ENCODE measurements at places on chromosomes 1 and 21.

- no peak for DNase-seq
These were observed 2.7 kb downstream of the AK4 start for GRCh38 chr1:65150583-65151263.

DNA sequence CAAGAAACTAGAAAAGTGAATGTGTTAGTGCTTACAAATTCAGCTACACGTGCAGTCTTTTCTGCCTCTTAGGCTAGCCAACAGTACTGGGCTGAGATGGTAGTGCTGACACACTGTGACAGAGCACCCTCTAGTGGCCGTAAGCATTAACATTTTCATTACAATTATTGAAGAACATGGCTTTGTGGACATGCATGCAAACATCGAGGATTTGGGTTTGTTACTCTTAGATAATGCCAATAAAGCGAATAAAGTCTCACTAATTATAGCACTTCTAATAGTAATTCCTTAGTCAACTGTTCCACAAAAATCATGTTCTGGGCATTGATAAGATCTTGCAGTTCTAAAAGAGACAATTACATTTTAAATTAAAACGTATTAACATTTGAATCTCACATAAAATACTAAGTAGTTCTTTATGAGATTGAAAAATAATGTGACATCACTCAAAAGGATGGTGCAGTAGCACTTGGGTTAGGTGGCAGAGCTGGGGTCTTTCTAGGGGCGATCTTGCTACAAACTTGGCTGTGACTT lies 47.1 kb downstream of the MYSM1 start:
- DNase-seq, result no peak

DNA sequence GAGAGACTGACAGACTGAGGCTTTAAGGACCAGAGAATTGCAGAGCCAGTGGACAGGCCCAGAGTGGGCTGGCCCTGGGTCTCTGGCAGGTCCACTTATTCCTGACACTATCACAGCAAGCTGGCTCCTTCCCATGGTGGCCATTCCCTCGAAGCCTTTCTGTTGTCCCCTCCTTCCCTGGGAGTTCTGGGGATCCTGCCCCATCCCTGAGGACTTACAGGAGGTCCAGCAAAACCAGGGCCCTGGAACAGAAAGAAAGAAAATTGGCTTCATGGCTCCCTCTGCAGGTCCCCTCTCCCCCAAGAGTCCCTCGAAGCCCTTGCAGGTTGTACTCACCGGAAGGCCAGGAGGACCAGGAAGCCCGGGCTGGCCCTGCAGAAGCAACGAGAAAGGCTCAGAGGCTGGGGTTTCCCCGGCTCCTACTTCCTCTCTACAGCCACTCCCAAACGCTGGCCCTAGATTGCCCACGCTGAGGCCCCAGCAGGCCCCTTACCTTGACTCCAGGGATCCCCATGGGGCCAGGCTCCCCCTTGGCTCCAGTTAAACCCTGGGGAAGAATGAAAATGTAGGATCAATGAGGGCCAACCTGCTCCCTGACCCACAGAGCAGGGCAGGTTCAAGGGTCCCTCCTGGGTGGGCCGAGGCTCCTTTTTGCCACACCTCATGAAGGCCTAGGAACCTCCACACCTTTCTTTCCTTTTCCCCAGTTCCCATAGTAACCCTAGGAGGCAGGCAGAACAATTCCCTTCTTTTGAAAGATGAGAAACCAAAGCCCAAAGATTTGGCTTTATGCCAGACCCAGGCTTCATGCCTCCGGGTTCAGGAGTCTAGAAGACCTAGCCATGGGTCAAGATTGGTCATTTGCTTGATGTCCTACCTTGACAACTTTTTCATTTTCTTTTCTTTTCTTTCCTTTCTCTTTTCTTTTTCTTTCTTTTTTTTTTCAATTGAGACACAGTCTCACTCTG lies 4.6 kb downstream of the COL9A2 start:
- DNase-seq, result no peak

GRCh38 chr1:220808345-220809186 lies 21.9 kb downstream of the MTARC1 start:
- no peak for DNase-seq

DNA sequence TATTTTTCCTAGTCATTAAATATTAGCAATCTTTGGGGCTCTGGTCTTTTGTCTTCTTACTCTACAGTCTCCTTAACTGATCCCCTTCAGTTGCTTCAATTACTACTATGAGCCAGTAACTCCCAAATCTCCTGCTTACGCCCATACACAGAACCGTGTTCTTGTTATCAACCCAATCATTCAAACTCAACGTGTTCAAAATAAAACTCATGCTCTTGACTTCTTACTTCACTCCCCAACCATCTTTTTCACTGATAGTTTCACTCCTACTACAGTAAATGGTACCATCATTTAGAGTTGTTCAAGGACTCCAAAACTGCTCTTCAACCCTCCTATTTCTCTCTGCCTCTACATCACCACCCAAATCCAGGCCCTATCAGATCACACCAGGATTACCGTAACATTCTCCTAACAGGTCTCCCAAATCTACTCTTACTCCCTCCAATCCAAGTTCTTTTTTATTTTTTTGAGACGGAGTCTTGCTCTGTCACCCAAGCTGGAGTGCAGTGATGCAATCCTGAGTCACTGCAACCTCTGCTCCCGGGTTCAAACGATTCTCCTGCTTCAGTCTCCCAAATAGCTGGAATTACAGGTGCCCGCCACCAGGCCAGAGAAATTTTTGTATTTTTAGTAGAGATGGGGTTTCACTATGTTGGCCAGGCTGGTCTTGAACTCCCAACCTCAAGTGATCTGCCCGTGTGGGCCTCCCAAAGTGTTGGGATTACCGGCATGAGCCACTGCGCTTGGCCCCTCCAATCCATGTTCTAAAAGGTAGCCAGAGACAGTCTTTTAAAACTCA lies 3.0 kb downstream of the YARS1 start:
- no peak for DNase-seq

GRCh38 chr1:65207317-65207716 lies 59.3 kb downstream of the AK4 start:
- no peak for DNase-seq

GRCh38 chr1:87753366-87753765 lies 424.7 kb downstream of the LMO4 start:
- DNase-seq, result no peak

- no peak for DNase-seq
These were observed 1.9 kb downstream of the EPHX1 start for GRCh38 chr1:225811622-225812487.

DNA sequence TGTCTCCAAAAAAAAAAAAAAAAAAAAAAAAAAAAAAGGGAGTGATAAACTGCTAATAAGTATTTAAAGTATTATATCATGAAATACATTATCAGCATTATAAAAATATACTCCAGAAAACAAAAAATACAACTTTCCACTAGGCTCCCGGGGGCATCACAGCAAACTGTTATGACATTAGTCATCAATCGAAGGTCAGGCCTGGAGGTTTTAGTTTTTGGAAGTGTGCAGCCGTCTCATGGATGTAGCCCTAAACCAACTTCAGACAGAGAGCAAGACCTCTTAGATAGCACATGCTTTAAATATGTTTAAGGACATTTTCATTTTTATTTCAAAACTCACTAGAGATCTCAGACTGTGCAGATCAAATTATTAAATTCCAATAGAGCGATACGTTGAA lies 106.3 kb downstream of the RERE start:
- no peak for DNase-seq

GRCh38 chr1:193183019-193183627 lies 3.3 kb downstream of the B3GALT2 start:
- DNase-seq, result no peak

DNA sequence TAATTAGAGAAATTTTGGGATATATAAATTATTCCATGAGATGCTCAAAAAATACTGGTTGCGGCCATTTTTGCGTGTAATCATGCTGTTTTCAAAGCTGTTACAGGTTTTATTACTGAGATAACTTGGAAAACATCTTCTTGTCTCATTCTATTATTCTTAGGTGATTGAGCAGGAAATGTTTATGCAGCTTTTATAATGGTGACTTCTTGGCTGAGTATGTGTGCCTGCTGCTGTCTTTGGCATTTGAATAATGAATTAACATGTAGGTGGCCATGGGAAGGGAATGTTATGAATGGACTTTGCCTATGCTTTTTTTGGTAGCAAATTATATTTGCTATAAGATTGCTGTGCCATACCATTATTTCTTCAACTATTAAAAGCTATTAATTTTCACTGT lies 52.5 kb downstream of the RASAL2 start:
- DNase-seq, result no peak

DNA sequence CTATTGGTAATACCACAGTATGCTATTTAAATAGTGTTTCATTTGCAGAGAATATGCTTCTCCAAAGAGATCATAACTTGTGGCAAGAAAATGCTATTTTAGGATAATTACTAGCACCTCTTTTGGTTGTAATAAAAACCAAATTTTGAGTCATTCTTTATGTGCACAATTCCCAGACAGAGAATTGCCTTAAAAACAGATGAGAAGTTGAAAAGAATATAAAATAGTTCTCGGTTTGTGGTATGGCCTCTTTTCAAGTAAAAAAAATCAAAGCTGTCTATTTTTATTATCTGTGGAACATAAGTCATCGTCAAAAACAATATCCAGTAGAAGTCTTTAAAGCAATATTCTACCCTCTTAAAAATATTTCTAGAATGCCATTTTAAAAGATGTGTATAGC lies 185.9 kb downstream of the GREM2 start:
- DNase-seq, result no peak

GRCh38 chr1:71668065-71668464 lies 587.2 kb upstream of the ZRANB2 start:
- DNase-seq, result no peak

GRCh38 chr1:209965996-209966395 lies 28.0 kb downstream of the SYT14 start:
- DNase-seq, result no peak

DNA sequence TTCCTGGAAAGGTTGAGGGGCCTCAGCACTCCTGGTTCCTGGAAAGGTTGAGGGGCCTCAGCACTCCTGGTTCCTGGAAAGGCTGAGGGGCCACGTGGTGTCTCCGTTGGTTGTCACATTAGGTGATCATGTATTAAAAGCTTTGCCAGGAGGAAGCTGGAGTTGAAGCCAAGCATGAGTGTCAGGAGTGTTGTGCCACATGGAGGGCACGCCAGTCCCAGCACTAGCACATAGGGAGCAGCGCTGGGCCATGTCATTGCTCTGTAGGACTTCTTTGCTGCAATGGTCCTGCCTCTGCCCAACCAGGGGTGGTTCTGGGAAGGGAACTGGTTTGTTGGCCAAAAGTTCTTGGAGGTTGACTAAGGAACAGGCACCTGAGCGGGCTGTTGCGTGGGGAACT lies 13.3 kb downstream of the ATP5PO start:
- DNase-seq, result no peak

DNA sequence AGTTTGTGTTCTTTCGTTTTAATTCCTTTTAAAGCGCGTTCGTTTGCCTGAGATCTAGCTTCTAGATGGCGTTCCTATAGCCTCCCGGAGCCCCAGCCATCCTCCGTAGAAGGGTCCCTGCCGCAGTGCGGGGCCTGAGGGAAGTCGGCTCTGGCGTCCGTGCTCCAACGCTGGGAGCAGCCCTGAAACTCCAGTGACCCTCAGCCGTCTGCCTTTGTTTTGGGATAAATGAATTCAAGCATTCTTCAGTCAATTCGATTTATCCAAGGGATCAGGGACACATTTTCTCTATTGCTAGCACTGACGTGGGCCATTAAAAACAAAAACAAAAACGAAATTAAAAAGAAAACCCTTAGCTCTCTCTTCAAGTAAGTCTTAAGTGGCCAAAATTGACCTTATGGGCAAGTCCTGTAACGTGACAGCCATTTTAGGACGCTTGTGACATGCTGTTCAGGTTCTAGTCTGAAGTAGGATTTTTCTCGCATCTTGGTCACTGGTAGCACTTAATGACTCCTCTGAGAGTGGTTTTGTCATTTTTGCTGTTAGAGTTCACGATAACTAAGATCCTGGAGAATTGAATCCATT lies 742 bp upstream of the HSPA13 start:
- no peak for DNase-seq

DNA sequence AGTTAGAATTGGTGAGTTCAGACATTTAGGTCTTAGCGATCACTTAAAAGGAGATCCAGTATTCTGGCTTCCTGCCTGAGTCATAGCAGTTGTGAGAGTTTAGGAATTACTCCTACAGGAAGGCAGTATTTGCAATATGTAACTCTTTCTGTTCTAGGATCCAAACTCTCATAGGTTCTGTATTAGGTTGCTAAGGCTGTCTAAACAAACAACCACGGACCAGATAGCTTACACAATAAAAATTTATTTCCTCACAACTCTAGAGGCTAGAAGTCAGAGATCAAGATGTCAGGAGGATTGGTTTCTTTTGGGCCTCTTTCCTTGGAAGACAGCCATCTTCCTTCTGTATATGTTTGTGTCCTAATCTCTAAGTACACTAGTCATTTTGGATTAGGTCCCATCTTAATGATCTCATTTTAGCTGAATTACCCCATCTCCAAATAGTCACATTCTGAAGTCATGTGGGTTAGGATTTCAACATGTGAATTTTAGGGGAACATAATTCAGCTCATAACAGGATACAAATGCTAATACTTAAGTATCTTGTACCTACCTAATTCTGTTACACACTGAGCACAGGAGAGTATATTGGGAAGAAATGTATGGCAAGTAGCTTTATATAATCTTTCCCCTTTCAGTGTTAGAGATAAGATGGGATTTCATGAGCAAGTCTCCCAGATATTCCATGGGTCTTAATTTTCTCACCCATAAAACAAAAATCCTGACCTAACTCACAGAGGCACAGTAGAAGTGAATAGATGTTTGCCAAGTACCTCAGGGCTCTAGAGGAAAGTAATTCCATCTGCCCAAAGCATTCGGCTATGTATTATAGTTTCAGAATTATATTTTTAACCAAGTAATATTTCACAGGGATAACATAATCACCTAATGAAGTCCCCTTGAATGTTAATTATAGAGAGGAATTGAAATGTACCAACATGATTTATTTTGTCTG lies 144.4 kb downstream of the PTBP2 start:
- no peak for DNase-seq

GRCh38 chr1:240385985-240386978 lies 225.7 kb downstream of the GREM2 start:
- DNase-seq, result no peak

DNA sequence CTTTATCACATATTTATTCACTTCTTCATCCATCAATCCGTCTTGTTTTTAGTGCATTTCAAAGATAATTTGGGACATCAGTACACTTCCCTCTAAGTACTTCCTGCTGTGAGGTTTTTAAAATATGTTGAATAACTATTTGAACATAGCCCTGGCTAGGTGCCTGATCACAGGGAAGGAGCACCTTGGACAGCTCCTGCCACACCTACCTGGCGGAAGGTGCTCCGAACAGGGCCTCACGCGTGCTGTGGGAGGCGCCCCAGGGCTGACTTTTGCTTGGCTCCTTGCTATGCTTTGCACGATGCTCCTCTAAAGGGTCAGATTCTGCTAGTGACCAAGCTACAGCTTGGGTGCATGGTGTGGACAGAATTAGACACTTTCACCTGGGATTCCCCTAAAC lies 4.9 kb upstream of the ATXN7L2 start:
- no peak for DNase-seq

Measured in stimulated activated CD8-positive, alpha-beta memory T cell treated with anti-CD3 and anti-CD28 coated beads, Interleukin-15, amount 100 ng/mL, for 4 hours (primary cell).